Stimulated activated CD8-positive, alpha-beta memory T cell treated with anti-CD3 and anti-CD28 coated beads, Interleukin-15, amount 100 ng/mL, for 48 hours (primary cell): ENCODE measurements at places on chromosomes 13 and 19.

DNA sequence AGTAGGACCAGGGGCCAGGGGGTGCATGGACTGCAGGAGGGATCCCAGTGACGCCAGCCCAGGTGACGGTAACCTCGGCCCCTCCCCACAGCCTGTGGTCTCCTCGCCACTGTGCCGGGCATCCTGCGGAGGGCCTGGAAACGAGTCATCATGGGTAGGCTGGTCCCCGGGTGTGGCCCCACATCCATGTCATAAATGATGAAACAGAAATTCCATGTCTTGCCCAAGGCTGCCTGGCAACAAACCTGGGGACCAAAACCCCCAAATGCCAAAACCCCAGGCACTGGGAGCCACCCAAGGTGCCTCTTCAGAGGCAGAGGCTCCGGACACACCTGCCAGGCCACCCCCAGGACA lies 20.9 kb downstream of the MAP2K2 start:
- DNase-seq = no peak

DNA sequence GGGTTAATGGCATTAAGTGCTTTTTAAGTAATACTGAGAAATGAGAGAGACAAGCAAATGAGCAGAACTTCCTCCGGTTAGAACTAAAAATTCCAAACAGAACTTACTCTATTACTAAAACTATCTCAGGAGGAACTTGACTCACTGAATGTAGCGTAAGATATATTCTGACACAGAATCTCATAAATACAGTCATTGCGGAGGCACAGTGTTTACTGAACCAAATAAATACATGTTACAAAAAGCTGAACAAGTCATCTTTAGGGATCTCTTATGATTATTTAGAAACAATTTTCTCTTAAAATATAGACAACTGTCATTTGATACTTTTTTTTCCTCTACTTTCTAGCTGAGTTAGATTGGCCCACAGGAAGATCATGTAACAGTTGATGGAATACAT lies 283.1 kb downstream of the KLF12 start:
- DNase-seq = no peak

GRCh38 chr19:13430790-13431582 lies 75.3 kb downstream of the CACNA1A start:
- DNase-seq = peak; percentile 23

DNA sequence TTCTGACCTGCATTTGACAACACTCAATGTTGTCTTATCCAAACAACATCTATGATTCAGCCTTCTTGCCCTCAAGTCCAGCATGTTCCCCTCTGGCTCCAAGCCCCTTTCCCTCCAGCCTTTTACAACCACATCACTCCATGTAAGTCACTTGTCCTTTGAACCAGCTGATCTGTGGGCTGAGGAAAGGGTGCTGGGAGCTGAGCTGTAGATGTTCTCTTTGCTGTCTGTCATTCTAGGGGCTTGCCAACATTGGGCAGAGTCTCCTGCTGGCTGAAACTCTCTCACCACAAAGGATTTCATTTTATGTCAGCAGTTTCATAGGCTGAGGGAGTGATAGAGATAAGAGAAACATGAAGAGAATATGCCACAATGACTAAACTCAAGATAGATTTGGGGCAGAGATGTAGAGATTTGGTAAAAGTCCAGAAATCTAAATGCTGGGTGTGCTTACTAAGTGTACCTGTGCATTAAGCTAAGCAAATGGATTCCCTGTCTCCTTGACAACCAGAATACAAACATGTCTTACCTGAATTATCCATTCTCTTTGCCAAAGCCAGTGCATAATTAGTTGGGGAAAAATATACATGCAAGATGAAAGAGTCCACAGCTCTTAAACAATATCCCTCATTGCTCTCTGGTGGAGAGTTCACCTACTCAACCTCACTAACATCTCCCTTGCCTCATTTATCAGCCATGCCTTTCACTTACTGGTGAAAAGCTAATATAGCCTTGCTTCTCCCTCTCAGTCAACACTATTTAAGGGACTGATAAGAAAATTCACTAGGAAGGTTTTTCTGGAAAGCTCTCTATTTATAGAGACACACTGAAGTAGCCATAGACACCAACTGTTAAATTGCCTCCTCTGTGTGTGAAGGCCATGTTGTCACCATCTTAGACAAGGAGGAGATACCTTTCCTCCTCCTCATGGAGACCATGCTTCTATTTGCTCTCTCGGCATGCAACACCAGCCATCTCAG lies 175.5 kb upstream of the SERP2 start:
- DNase-seq = peak; percentile 41

DNA sequence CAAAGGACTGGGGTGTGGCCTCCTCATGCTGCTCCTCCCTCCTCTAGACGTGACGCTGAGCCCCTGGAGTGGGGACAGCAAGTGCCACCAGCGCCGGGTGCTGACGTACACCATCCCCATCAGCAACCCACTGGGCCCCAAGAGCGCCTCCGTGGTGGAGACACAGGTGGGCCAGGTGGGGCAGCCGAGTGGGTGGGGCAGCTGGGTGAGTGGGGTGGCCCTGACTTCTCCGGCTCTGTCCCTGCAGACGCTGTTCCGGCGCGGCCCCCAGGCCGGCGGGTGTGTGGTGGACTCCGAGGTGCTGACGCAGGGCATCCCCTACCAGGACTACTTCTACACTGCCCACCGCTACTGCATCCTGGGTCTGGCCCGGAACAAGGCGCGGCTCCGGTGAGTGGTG lies 11.1 kb upstream of the SCN1B start:
- no peak for DNase-seq
